ENCODE measurements at places on chromosomes 5 and 9.

DNA sequence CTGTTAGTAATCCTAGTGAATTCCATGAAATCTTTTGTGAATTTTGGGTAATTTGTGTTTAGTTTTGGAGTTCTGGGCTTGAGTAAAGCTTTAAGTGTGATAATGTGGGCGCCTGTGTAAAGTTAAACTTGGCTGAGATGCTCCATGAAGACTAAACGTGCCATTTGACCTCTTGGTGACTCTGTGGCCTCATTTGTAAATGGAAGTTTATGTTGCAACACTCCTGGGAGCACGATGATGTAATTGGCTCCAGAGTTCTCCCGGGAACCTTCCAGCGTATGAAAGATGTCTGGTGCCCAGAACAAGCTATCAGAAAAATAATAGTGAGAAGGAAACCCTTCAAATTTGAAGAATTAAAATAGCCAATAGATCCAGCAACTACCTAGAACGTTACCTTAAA is 981.2 kb downstream of the TLE4 start:
- DNase-seq: peak; percentile 18

- DNase-seq: no peak
These were observed 117.1 kb downstream of the DAB2IP start for GRCh38 chr9:121768416-121769015.

DNA sequence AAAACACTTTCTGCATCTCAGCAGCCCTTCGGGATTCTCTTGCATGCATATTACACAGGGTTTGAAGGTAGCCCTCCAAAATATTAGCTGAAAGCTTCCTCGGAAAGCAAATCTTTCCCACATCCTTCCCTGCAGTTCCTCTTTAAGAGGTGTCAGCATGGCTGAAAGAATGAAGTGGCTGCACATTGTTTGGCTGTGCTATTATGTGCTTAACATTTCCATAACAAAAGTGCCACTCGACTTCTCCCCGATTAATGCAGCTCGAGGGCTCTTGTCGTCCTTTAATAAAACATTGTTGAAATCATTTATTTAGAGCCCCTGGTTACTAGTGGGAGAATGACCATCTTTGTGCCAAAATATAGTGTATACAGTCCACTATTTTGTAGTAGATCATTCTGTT is 6.5 kb downstream of the GAS1 start:
- DNase-seq: no peak

DNA sequence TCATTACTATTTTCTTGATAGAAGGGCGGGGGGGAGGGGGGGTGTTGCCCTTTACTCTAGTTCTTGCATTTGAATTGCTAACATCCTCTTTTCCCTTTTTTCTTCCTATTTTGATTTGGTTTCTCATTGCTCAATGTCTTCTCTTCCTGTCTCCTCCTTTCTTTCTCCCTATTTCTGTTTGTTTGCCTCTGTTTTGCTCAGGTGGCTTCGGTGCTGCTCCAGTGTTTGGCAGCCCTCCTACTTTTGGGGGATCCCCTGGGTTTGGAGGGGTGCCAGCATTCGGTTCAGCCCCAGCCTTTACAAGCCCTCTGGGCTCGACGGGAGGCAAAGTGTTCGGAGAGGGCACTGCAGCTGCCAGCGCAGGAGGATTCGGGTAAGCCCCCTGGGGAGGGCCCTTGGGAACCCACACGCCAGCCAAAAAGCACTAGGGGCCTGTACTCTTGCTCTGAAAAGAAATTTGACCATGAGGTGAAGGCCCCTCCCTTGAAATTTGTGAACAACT is 48.3 kb downstream of the FAM78A start:
- no peak for DNase-seq

DNA sequence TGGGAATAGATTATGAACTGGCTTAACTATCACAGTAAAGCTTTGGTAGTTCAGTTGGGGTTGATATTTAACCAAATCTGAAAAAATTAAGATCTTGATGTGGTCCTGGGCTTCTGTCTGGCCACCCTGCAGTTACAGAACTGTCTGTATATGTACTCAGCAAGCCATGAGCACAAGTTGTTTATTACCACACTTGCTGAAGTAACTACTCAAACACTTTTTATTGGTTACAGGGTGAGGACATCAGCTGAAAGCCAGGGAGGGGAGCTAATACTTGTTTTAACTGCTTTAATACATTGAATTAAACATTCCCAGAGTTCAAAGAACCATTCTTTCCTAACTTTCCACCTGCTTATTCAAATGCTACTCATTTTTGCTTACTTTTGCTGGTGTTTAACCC is 29.4 kb upstream of the KCNN2 start:
- DNase-seq: no peak

DNA sequence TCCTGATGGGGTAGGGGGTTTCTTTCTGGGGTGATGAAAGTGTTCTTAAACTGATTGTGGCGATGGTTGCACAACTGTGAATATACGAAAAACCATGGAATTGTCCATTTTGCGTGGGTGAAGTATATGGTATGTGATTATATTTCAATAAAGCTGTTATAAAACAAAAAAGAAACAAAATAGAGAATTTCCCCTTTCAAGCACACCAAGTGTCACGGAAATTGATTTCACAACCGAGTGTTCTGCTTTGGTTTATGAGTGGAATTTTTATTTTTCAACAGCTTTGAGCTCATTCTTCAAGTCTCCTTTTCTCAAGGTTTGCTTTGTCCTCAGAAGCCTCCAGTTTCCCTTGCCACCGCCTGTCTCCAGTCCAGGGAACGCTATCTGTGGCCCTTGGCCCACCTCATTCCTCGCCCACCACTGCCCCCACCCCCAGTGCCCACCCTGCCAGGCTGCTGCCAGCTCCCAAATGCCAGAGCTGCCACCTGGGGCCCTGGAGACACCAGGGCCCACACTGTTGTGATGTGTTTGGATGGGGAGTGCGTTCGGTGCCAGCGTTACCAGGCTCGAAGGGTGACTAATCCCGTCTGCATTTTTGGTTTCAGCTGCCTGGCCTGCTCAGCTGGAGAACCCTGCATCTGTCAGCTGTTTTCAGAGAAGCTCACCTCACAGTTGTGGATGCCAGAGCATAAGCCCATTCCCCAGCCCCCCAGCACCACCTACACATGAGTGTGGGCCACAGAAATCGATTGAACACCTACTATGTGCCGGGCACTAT is 30.4 kb downstream of the DUSP1 start:
- DNase-seq: no peak

- no peak for DNase-seq
These were observed 12.2 kb downstream of the GRM6 start for GRCh38 chr5:178982941-178983340.

GRCh38 chr5:7395432-7395946 is 449 bp upstream of the ADCY2 start:
- no peak for DNase-seq

DNA sequence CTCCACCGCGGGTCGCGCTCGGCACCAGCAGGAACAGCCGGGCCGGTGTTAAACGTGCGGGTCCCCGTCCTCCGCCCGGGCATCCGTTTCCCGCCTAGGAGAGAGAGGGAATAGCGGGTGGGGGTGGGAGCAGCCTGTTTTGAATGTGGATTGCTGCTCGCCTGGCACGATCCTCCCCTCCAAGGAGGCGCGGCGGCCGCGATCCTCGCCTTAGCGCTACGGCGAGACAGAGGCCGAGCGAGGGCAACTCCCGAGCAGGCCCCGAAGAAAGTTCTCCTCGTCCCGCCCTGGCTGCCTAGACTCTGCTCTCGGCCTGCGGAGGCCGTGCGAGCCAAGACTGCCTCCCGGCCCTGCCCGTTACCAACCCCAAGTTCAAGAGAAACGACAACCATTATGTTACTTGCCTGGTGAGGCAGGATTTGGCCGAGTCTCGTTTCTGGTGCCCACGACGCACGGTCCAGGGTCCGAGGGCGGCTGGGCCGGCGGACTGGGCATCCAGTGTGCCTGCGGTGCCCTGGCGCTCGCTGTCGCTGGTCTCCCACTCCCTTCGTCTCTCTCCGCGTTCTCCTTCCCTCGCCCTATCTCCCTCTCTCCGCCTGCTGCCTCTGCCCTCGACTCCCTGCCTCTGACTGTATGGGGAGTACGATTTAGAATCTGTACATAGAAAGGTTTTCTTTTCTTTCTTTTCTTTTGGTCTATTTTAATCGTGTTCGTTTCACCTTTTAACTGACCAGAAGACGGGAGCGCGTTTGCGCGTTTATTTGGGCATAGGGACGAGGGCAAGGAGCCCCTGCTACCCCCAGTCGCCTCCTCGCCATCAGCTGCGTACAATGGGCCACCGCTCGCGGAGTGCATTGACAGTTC is 724 bp downstream of the NR2F1-AS1 start:
- peak; percentile 49 for DNase-seq

DNA sequence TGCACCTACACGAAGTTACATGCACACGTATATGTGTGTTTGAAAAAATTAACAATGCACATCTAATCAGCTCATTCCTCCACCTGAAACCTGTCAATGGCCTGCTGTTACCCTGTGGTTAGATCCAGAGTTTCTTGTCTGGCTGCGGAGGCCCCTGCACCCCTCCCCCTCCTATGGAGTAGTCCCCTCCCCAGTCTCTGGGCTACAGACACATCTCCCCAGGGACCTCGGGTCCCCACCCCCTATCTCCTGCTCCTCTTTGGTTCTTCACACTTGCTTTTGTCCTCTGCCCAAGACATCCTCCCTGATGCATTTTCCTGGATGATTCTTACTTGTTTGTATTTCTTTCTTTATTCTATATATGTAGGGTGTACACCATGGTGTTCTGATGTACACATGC is 27.2 kb downstream of the FAM240B start:
- DNase-seq: no peak

- peak; percentile 45 for DNase-seq
These were observed 12.5 kb upstream of the SLC36A3 start for GRCh38 chr5:151315998-151316597.
